Mammary epithelial cell (primary cell): ENCODE measurements at places on chromosomes 3 and 15. TPM values are rescaled to one million over a fixed set of nuclear protein-coding genes. Genes with fewer than 3 reads are reported as not detected.

DNA sequence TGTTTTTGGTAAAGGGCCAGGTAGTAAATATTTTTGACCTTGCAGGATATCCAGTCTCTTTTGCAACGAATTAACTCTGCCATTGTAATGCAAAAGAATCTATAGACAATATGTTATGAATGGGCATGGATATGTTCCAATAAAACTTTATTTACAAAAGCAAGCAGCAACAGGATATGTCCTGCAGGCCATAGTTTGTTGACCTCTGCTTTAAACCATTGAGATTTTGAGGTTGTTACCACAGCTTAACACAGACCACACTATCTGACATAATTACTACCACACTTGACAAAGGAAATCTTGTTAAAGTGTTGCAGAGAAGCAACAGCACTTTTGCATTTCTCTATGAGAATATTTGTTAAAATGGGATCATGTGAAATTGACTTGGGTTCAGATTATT is 349.3 kb downstream of the ERC2 start:
- DNase-seq, result no peak

DNA sequence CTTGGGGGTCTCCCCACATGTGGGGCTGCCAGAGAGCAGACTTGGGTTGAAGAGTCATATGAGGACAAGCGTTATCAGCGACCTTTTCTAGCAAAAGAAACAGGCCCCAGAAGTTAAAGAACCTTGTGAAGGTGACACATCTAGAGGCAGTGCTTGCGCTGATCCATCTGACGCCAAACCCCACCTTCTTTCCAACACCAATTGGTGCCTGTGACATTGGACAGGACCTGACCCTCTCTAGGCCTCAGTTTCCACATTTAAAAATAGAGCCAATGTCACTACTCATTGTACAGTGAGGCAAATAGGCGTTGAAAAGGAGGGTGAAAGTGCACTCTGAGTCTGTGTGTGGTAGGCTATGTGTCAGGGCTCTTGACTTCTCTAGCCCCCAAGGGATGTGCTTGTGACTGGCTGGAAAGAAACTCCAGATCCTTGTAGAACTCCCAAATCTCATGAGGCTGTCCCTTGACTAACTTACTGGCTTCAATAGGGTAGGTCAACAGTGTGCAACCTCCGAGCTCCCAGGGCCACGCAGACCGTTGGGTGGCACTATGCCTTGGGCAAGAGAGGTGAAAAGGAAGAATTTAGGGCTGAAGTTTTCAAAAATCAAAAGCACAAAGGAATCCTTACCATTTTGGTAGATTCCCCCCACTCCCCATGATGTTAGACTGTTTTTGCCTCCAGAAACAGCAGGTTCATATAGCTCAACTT is 666 bp upstream of the FAM219B start:
- DNase-seq, result no peak

GRCh38 chr3:110814170-110815007 is 257.2 kb upstream of the NECTIN3 start:
- DNase-seq, result peak; percentile 87

DNA sequence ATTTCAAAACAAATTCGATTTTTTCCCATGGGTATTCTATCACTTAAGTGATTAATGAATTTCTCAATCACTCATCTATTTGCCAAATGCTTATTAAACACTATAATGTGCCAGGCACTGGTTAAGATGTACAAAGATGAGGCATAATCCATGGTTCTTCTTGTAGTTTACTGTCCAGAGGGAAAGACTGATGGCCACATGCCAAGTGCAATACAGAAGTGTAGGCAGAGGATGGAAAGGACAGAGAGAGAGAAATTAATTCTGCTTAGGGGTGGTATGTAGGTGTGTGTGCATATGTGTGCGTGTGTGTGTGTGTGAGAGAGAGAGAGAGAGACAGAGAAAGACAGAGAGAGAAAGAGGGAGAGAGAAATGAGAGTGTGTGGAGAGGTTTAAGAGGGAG is 120.8 kb upstream of the CCNL1 start:
- DNase-seq, result no peak

GRCh38 chr15:59185725-59186124 is 20.9 kb upstream of the LDHAL6B start:
- DNase-seq, result no peak

- peak; percentile 81 for DNase-seq
These were observed 150.3 kb downstream of the TNIK start for GRCh38 chr3:171309906-171310359.

- peak; percentile 83 for DNase-seq
These were observed 7.3 kb downstream of the SSR3 start for GRCh38 chr3:156547637-156548036.

LRRC3B gene
- not detected for polyA plus RNA-seq

DUOX1 gene
- 10.5 TPM for polyA plus RNA-seq

GRCh38 chr3:141926929-141927328 is 50.5 kb downstream of the ATP1B3 start:
- no peak for DNase-seq

MKRN2 gene
- polyA plus RNA-seq, result 25.1 TPM

DNA sequence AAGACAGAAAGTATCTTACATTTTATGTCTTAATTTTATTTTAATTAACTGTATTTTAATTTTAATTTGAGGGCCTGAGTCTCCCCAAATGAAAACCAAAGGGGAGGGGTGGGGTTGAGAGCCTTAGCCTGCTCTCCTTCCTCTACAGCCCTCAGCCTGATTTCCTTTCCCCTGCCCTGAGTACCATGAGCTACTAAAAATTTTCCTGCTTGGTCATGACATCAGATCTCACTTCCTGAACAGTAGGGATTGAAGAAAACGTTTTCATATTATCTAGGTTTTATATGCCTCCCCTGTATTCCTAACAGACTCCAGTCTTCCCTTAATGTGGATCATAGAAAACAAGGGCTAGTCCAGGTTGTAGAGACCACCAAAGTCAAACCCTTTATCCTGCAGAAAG is 133.9 kb downstream of the MYLK start:
- DNase-seq, result no peak

- DNase-seq, result no peak
These were observed 217.3 kb upstream of the GOLIM4 start for GRCh38 chr3:168312984-168313383.

DNA sequence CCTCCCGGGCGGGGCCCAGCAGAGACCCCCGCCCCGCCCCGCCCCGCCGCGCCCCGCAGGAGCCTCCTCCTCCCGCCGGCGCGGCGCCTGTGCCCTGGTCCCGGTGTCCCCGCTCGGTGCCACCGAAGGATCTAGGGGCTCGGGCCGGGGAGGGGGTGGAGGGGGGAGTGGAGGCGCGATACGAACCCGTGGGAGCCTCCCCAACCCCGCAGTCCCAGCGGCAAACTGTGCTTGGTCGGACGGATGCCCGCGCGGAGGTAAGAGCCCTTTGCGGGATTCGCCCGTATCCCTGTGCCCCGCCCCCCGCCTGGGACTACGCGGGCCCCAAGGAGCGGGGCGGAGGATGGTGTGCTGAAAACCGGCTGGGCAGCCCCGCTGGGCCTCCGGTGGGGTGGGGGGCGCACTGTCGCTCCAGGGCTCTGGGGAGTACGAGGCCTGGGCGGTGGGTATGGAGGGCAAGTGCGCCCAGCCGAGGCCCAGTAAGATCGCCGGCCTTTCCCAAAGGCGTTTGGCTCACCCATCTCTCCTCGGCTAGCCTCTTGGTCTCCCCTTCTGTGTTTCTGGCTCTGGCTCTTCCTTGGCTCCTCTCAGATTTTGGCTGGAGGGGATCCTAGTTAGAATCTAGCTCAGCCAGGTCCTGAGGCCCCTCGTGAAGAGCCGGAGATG is 65.6 kb upstream of the POLG start:
- DNase-seq, result no peak

DNA sequence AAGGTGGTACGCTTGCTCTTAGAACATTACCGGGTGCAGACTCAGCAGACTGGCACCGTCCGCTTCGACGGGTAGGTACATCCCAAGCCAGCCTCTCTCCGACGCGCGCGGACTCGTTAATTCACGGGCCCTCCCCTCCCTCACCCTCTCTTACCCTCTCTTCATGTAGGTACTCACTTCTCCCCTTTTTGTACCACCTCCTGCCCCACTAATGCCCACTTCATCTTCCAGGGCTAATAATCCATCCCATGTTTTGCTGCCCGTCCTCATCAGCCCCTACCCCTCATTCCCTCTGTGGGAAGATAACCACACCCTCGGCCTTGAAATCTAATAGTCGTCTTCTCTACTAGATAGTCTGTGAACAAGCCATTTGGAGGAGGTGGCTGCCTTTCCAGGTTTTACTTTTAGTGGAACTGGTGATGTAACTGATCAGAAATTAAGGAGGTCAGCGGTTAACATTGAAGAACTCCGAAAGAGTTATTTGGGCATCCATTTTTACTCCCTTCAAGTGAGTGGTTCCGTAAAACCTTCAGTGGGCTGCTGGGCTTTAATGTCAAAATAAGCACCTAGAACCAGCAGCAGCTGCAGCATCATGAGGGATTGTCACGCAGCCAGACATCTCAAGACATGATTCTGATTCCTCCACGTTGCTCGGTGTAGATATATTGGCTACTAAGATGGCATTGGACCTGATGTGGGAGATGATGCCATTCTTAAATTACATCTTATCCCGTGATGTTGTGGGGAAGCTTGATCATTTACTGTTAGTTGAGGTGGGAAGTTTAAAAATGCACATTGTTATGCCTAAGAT is 1.3 kb downstream of the FEM1B start:
- peak; percentile 54 for DNase-seq

DNA sequence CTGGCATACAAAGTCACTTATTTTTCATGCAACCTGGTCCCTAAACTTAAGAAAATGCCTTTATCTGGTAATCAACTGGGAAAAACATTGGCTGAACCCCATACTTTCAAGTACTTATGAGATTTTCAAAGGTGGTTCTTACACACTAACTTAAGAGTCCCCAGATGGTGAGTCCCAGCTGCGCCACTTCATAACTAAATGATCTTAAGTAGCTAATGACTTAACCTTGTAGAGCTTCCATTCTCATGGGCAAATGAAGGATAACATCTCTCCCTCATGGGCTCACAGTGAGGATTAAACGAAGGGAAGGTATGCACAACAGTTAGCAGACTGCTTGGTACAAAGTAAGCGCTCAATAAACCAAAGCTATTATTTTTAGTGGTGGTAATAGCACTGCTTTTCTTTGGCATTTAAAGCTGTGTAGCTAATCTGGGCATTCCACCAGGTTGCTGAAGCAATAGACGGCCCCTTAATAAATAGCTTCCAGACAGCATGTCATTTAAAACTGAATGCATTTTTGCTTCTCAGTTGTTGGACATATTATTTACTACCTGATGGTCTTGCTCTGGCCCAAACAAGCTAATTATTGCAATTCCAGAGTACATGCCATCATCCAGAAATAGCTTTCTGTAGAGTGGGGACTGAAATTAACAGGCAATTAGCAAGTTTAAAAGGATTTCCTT is 55.4 kb downstream of the LIPC start:
- no peak for DNase-seq

MEX3B gene
- polyA plus RNA-seq, result 0.73 TPM

DNA sequence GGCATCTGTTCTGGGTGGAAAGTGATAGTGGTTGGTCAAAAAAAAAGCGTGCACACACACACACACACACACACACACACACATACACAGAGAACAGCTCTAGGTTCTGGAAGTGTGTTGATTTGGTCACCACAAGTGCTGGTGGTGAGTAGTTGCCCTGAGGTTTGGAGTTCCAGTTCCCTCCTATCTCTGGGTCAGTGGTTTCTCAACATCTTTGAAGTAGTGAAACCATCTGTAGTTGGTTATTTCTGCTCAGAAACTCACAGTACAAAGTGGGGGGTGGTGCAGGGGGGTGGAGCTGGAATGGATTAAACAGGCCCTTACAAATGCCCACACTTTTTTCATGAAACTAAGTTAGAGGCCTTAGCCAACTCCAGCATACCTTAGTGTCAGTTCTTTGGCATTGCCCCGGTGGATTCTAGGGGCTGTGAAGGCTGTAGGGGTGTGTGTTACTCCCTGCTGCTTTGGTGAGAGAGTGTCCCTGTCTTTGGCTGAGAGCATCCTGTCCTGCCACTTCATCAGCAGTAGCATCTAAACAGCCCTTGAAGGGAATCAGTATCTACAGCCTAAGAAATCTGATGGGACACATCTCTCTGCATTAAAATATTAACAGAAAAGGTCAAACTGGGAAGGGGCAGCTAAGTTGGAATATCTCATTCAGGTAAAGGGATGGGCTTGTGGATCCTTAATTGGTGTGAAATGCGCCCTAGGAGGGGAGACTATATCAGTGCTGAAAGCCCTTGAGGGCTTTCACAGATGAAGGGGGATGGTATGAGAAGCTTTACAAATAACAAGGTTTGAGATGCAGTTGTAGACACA is 20.6 kb downstream of the SMAD3 start:
- peak; percentile 88 for DNase-seq

DNA sequence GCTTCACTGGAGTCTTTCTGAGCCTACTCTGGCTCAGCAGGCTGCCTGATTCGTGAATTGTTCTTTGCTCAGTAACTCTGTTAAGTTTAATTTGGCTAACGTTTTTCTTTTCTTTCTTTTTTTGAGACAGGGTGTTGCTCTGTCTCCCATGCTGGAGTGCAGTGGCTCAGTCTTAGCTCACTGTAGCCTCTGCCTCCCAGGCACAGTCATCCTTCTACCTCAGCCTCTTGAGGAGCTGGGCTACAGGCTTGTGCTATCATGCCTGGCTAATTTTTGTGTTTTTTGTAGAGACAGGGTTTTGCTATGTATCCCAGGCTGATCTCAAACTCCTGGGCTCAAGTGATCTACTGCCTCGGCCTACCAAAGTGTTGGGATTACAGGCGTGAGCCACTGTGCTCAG is 165.0 kb downstream of the PEX5L start:
- DNase-seq, result peak; percentile 29

GRCh38 chr3:9986230-9986725 is 363 bp downstream of the EMC3 start:
- peak; percentile 30 for DNase-seq

SENP8 gene
- polyA plus RNA-seq, result 2.0 TPM

DNA sequence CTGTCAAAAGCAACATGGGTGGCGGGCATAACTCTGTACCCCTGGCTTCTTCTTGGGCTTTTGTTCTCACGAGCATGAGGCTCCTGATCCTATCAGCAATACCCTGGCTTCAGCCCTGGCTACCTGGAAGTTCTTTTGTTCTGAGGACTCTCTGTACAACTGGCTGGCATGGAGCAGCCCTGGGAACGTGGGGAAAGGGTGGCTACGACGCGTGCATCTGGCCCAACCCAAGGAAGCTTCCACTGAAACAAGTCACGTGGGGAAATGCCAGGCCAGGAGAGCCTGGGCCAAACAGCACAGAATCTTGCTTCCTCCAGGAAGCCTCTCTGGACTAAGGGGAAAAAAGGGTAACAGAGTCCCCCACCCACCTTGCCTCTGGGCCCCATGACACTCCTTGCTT is 22.7 kb upstream of the ATP2B2 start:
- DNase-seq, result no peak

DNA sequence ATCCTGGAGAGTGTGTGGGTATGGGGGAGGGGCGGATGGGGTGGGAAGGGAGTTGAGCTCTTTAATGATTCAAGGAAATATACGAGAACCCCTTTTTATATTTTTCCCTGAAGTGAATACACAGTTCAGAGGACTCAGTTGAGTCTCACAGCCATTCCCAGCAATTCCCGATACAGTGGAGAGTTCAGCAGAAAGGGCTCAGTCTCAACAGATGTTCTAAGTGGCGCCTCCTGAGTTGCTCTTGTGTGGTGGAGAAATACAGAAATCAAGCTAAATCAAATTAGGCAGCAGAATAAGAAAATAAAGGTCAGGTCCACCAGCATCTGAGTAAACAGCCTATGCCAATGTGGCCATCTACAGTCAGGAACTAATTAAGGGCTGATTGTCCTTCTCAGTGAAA is 372.1 kb downstream of the NR2F2 start:
- no peak for DNase-seq
